ENCODE measurements at places on chromosomes 1 and 21.

- no peak for DNase-seq
Observed at GRCh38 chr1:145979746-145980456, 15.4 kb downstream of the POLR3GL start.

DNA sequence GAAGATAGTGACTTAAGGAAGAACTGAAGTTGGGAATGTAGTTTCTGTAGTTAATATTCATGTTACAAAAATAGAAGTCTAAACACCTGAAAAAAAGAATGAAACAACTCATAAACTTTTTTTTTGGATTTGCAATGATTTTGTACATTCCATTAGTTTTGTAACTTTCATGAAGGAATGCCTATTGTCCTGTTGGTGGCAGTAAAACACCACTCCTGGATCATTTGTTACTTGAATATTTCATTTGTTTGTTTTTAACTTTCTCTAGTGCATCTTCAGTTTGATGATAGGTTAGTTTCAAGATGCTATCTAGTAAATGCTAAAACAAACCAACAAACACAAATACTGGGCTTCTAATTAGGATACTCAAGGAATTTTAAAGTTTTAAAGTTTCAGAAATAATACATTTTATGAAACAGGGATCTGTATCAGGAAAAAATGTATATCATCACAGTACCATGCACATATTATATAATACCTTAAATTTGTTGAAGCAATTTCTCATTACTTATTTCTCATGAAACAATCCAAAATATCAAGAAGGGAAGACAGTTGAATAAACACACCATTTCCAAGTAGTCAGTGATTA lies 229.7 kb upstream of the CACYBP start:
- peak; percentile 35 for DNase-seq

DNA sequence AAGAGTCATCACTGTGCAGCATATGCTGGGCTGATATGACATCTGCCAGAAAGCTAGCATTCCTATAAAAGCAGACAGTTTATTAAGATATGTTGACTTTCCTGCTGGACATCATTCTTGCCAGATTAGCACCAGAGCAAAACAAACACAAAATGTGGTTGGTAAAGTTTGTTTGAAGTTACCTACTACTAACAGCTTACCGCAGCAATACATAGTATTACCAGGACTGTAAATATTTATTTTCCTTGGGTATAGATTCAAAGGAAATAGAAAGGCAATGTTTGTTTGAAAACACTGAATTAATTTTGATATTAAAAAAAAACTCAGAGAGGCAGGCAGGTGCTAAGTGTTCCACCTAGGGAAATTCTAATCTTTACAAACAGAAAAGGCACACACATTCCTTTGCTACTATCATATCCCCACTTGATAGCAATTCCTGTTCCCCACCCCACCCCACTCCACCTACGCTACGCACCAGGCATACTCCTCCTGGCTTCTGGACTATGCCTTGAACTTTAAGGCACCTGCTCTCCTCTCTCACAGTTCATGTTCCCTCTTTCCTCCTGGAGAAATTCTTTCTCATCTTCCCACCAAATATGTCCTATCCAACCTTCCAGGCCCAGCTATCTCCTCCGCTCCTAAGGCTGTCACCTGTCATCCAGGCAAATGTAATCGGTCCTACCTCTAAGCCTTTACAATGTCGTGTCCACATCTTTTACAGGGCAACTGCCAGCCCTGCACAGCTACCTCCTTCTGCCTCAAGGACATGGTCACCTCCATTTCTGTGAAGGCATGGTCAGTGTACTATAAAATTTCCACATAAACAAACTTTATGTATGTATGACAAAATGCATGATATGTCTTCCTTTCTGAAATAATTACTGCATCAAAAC lies 34.7 kb downstream of the PTPN14 start:
- DNase-seq = no peak

- no peak for DNase-seq
Observed at GRCh38 chr1:107934578-107934977, 30.4 kb downstream of the VAV3 start.

- no peak for DNase-seq
Observed at GRCh38 chr21:24096651-24097050, 1510.6 kb downstream of the MRPL39 start.

DNA sequence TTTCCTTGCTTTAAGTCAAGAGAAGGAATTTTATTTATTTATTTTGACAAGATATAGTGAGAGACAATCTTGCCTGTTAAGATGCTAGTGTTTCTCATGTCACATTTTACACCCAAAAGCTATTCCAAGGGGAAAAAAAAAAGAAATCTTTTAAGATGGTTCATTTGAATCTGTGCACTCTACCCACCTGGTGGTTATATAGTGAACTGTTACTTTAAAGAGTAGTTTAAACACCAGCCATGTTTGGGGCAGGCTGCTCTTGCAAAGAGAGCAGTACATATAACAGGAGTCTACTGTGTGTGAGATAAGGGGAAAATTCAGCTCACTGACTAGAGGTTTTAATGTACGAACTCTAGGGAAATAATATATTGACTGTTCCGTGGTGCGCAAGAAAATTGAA lies 3.3 kb upstream of the ELAVL4 start:
- no peak for DNase-seq

- DNase-seq = no peak
Observed at GRCh38 chr1:234532503-234532922, 53.5 kb upstream of the TARBP1 start.

DNA sequence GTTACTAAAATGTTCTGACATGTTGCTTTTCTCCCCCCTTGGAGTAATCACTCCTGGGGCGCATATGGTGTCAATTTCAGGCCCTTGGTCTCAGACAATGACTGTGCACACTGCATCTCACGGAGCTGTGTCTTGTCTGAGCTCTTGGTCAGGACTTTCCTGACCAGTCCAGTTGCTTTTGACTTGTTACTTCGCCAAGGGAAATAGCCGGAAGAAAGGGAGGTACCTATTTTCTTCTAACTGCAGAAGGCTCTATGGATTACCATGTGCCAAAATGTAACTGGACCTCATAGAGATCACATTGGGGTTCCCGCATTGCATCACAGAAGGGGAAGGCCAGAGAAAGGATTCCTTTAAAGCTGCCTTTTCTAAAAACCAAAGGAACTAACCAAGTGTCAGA lies 68.6 kb downstream of the SPAG17 start:
- DNase-seq = no peak

DNA sequence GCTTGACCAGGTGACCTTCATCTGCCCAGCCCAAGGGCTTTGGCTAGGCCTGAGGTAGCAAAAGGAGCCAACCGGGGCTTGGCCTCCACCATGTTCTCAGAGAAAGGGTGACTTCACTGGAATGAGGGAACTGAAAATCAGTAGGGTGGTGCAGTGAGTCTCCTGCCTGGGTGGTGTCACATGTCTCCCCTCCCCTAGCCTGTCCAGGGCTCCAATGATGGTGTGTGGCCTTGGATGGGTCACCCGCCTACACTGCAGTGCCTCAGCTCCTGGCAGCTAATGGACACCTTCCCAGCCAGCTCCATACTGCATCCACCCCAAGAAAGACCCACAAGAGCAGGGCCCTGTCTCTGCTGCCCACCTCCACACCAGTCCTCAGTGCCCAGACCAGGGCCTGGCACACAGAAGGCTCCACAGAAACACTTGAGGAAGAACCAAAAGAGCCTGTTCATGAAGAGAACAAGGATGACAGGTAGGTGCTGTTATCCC lies 678.7 kb downstream of the MATN1 start:
- no peak for DNase-seq

- DNase-seq = no peak
Observed at GRCh38 chr1:48242141-48242736, 19.7 kb downstream of the SLC5A9 start.

GRCh38 chr1:211910113-211910884 lies 79.7 kb upstream of the LPGAT1 start:
- no peak for DNase-seq
